Sciatic nerve (tissue), 2 donors: ENCODE measurements at places on chromosomes 2 and 18. TPM values are rescaled to one million over a fixed set of nuclear protein-coding genes. Genes with fewer than 3 reads are reported as not detected.

DNA sequence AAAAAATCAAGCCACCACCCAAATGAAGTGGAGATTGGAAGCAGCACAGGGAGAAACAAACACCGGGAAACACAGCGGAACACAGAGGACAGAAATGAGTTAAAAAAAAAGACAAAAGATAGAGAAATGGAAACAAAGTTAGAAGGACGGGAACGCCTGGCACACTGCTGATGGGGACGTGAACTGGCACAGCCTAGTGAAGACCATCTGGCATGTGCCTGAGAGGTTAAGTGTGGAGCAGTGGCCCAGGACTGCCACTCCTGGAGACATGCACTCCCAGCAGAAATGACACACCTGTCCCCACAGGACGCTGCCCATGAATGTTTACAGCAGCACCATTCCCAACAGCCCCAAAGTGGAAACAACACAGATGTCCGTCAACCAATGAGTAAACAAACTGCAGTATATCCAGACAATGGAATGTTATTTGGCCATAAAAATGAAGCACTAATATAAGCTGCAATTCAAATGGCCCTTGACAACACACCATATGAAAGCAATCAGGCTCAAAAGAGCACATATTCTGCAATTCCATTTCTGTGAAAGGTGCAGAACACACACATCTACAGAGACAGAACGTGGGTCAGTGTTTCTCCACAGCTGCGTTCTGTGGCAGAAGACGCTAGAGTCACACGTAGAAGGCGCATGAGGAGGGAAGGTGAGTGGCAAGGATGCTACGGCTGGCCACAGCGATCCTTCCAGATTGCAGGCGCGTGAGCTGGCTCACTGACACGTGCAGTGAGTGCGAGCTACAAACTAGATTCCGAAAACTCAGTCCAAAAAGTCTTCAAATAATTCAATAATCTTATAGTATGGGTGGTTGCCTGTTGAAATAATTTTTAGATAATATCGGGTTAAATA lies 24.6 kb downstream of the THAP4 start:
- peak; percentile 52 for DNase-seq

DNA sequence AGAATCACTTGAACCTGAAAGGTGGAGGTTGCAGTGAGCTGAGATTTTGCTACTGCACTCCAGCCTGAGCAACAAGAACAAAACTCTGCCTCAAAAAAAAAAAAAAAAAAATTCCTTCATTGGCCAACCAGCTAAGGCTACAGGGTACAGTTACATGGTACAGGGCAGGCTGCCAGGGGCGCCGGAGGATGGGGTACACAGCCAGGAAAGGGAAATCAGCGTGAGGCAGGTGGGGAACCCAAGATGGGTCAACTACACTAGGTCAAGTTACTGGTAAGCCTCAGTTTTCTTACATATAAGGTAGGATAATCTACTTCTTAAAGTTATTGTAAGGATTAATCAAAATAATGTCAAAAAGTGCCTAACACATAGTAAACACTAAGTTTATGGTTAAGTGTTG lies 142.6 kb upstream of the MSH6 start:
- DNase-seq, result peak; percentile 34

GRCh38 chr2:163008642-163009041 lies 170.1 kb upstream of the KCNH7 start:
- DNase-seq, result no peak

DNA sequence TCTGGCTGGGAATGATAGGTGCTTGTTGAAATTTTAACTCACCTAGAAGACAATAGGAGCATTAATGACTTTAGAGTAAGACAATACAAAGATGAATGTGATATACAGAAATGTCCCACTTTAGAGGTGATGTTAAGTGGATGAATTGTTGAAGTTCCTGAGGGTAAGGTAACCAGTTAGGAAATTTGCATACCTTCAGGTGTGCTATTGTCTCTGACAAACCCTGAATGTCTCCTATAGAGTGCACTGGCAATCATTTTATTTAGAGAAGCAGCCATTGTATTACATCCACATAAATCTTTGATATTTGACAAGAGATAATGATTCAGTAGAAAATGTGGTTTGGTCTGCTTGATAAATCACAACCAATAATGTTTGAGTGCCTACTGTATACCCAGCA lies 228.5 kb downstream of the RNF144A start:
- no peak for DNase-seq

DNA sequence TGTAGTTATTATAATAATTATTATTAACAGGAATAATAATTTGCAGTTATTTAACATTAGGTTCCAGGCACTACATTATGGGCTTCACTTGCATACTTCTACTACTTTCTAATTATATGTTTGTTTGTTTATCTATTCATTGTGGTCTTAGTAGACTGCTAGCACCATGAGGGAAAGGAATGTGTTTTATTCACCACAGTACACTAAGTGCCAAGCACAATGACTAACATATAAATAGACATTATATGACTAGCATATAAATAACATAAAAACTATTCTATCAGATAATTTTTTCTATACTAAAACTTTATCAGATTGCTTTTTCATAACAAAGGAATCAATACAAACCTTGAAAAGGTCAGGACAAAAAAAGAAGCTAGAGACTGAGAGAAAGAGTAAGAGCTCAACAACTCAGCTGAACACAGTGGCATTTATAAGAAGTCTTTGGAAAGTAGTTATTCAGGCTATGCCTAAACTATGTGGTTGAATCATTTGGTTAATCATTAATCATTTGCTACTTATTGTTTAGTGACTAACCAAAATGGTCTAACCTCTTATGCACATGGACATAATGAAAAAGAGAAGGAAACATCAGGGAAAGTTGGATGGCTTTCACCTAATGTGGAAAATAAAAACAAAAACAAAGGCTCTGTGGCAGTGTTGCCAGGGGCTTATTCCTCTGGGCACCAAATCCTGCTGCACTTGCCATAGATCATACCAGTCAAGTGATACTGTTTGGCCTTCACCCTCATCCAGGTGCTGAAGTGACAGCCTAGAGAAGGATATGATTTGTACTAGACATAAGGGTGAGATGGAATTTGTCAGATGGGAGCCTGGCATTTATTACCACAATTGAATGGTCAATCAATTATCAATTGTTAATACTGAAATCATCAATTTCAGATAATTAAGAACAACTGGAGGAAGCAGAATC lies 174.9 kb downstream of the ETAA1 start:
- no peak for DNase-seq

REEP1 gene
- 0.98 TPM for total RNA-seq

FOXI3 gene
- total RNA-seq, result not detected

CREB1 gene
- total RNA-seq, result 83.9 TPM

XRCC5 gene
- total RNA-seq, result 173 TPM
